ENCODE measurements at places on chromosomes 7 and 10. TPM values are rescaled to one million over a fixed set of nuclear protein-coding genes. Genes with fewer than 3 reads are reported as not detected.

TPST1 gene
- 21.0 TPM for total RNA-seq

DNA sequence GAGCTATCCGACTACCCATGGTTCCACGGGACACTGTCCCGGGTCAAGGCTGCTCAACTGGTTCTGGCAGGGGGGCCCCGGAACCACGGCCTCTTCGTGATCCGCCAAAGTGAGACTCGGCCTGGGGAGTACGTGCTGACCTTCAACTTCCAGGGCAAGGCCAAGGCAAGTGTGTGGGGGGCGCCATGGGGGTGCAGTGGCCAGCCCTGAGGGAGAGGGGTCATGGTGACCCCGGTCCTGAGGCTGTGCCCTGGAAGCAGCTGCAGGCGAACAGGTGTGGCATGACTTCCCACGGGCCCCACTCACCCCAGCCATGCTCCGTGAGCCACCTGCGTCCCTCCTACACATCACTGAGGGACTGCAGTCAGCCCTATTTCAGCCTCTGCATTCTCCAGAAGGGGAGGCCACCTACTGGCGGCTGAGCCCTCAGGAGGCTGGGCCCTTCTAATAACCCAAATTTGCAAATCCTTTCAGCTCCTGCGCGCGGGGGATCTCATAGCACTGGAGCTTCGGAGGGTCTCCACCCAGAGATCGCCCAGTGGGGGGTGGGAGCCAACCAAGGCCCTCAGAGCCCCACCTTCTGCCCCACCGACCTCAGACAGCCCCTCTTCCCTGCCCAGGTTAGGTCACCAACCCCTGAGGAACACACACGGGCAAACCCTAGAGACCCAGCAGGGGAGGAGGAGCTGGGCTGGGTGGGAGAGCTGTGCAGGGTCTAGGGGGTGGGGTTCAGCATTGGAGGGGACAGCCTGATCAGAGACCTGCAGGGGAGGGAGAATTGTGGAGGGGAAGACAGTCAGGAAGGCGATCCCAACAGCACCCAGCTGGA is 30.8 kb downstream of the SH2B2 start:
- DNase-seq = no peak

DNA sequence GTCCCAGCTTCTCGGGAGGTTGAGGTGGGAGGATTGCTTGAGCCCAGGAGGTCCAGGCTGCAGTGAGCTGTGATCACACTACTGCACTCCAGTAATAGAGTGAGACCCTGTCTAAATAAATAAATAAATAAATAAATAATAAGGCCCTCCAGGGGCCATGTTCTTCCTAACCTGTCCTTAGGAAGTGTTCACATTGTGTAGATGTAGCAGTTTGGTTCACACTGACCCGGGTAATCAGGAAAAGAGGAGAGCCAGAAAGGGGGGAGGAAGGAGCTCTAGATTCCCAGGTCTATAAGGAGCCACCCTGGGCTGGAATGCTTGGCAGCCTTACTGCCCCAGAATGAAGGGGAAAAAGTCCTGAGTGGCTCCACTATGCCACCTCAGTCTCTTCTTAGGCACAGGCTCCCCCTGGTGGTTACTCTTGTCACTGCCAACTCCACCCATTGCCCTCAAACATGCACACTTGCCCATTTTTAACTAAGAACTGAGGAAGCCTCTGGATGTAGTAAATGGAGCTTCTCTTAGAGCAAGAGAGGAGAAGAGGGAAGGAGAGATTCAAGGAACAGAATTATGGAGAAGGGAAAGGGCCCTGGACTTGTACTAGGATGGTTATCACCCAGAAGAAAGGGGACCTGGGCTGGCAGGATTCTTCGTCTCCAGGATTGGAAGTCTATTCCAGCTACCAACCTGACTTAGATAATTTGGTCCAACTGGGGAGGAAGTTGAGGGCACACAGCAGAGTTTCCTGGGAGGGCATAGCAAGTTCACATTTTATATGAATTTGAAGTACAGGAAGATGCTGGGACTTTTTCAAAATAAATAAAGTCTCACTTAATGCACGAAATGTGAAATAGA is 7.8 kb downstream of the HPS6 start:
- DNase-seq = peak; percentile 88

DNA sequence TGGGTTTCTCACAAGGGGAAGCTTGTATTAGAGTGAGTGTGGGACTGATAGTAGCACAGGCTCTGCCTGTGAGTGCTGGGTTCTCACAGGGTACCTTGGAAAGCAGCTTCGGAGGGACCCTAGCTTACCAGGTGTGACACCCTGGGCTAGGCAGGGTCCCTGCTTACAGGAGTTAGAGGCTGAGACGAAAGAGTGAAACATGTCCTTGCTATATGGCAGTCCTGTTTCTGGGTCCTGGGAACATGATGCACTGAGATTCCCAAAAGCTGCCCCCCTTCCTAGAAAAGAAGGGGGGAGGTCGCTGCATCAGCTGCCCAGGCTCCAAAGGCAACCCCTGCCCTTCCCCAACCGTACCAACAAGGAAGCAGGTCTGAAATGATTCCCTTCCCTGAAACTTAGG is 6.3 kb upstream of the ARHGAP22 start:
- DNase-seq = no peak

CYP26A1 gene
- not detected for total RNA-seq

ASAH2 gene
- total RNA-seq = under 0.01 TPM

GRCh38 chr10:2246747-2247146 is 509.4 kb upstream of the ADARB2 start:
- no peak for DNase-seq

DPYSL4 gene
- total RNA-seq = 0.82 TPM

FIGNL1 gene
- 6.9 TPM for total RNA-seq

DNA sequence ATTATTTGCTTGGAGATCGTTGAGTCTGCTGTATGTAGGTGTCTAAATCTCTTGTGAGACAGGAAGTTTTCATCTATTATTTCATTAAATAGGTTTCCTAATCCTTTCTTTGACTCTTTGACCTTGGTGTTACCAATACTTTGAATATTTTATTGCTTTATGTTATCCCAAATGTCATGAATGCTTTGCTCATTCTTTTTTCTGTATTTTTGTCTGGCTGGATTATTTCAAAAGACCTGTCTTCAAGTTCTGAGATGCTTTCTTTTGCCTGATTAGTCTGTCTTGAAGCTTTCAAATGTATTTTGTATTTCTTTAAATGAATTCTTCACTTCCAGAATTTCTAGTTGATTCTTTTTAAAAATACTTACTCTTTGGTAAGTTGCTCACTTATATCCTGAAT is 27.3 kb downstream of the UBE3C start:
- DNase-seq = no peak

DNA sequence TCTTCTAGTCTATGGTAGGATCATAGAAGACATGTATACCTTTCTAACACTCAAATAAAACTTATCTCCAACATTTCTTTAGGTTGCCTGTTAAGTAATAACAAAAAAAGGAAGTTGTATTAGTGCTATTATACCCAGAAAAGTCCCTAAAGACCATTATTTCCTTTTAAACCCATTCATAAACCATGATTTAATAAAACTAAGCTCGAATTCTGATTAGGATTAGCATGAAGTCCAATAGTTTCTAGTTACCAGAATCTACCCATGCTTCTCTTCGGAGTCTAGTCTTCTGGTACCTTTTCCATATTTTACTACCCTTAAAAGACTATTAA is 62.7 kb downstream of the USP6NL start:
- DNase-seq = no peak

DNA sequence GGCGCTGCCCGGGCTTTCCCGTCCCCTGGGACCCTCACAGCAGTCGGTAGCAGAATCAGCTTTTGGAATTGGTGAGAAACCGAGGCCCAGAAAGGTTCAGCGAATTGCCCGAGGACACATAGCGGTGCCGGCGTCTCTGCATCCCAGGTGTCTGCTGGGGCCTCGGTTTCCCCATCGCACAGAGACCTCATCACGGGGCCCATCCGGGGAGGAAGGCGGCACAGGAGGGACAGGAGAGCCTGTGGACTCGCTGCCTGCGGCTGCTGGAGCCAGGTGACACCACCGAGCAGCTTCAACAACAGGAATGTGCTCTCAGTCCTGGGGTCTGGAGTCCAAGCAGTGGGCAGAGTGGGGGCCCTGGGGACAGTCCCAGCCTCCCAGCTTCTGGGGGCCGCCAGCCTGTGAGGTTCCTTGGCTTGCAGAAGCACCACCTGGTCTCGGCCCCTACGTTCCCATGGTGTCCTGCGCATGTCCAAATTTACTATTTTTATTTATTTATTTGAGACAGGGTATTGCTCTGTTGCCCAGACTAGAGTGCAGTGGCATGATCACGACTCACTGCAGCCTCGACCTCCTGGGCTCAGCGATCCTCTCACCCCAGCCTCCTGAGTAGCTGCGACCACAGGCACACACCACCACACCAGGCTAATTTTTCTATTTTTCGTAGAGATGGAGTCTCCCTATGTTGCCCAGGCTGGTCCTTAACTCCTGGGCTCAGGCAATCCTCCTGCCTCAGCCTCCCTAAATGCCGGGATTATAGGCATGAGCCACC is 539 bp upstream of the COX19 start:
- no peak for DNase-seq

DNA sequence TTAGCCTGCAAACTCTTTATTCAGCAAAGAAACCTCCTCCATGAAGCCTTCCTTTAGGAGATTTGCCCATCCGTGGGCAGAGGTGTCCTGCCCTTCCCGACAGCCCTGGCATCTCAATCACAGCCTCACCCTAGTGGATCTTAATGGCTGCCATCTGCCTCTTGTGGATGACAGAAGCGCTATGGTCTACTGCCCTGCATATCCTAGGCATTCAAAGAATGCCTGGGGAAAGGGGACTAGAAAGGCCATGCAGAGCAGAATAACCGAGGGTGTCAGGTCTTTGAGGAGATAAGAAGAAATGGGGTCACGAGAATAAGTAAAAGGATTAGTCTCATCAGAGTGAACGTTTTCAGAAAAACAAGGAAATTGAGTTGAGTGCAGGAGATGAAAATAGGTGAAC is 57.7 kb upstream of the SPOCK2 start:
- no peak for DNase-seq

MKX gene
- total RNA-seq = 34.9 TPM

GRCh38 chr7:107501593-107501992 is 31.7 kb downstream of the GPR22 start:
- no peak for DNase-seq

JAKMIP3 gene
- 3.0 TPM for total RNA-seq

DNA sequence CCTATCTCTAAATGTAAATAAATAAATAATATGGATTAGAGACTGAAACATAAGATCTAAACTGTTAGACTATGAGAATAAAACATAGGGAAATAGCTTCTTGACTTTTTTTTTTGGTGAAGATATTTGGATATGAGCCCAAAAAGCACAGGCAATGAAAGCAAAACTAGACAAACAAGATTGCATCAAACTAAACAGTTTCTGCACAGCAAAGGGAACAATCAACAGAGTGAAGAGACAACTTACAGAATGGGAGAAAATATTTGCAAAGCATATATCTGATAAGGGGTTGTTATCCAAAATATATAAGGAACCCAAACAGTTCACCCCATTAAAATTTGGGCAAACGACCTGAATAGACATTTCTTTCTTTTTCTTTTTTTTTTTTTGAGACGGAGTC is 148.1 kb downstream of the SUGCT start:
- DNase-seq = no peak

- DNase-seq = peak; percentile 69
These were observed 42.1 kb downstream of the CYP26A1 start for GRCh38 chr10:93115661-93116383.

- DNase-seq = no peak
These were observed 885.4 kb downstream of the ZNF37A start for GRCh38 chr10:38979535-38979934.

PNLIP gene
- total RNA-seq = not detected

DNA sequence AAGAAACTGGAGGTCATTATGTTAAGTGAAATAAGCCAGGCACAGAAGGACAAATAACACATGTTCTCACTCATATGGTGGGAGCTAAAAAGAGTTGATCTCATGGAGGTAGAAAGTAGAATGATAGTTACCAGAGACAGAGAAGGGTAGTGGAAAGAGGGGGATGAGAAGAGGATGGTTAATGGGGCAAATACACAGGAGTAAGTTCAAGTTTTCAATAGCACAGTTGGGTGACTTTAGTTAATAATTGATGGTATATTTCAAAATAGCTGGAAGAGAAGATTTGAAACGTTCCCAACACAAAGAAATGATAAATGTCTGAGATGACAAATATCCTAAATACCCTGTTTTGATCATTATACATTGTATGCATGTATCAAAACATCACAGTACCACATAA is 261.8 kb downstream of the THSD7A start:
- DNase-seq = no peak

DNA sequence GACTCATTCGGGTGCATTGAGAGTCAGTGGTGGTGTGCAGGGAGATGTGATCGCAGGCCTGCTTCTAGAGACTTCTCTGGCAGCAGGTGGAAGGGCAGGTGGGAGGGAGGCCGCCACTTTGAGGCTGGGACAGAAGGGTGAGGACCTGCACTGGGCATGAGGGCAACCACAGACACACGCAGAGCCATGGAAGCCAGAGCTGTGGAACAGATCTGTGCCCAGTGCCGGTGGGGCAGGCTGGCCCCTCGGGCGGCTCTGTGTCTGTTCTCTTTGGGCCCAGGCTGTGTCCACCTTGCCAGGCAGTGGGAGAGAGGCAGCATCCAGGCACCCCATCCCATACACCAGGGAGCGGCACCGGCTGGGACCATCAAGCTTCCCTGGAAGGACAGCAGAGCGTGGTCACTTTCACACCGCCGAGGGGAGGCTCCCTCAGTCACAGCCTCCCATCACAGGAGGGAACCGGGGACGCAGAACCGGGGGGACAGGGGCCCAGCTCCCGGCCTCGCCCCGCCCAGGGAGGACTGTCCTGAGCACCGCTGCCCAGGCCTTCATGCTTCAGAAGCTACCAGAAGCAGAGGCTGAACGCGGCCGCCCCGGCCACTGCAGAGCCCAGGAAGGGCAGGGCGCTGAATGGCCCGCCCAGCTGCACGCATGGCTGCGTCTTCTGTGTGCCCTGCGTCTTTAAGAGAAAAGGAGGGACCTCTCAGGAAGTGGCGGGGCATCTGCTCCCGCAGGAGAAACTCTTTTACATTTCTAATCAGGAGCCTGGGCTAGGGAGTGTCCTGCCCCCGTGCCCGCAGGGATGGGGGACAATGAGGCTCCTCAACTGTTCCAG is 32.1 kb downstream of the EN2 start:
- no peak for DNase-seq

FOXI2 gene
- not detected for total RNA-seq

Measured in sigmoid colon (tissue), 7 donors.